GM04504 (cell line): ENCODE measurements at places on chromosomes 7 and 10.

DNA sequence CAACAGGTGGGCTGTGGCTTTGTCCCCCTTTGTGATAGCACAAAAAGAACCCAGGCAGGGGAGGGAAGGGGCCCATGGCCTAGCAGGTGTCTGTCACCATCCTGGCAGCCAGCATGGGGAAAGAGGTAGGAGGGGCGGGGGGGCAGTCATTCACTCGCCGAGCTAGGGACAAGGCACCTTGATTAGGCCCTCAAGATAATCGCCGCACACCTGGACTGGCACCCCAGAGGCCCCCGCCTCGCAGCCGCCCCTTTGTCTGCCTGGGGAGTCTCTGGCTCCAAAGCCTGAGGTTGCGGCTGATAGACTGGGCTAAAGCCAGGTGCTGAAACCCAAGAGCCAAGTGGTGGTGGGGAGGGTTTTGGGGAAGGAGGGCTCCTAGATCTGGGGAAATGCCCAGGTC lies 151.2 kb upstream of the PCBD1 start:
- DNase-seq: no peak

GRCh38 chr10:121078672-121079102 lies 227.5 kb downstream of the WDR11 start:
- no peak for DNase-seq

DNA sequence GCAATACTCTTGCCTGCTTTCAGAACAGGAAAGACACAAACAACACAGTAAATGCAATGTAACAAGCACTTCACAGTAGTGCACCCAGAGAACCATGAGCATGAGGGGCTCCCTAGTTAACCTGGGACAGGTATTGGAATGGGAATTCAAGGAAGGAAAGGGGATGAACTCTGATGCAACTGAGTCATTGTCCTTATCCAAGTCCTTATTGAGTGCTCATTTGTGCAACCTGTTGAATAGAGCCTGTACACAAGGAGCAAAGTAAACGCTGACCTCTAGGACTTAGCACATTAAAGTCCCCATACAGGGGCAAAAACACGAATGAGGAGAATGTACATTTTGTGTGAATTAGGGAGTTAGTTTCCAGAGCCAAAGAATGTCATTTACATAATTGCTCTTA lies 276.4 kb upstream of the BMPER start:
- no peak for DNase-seq

- no peak for DNase-seq
Observed at GRCh38 chr10:89062861-89063260, 72.3 kb downstream of the FAS start.

GRCh38 chr10:101062232-101063049 lies 652 bp downstream of the KAZALD1 start:
- DNase-seq: no peak

DNA sequence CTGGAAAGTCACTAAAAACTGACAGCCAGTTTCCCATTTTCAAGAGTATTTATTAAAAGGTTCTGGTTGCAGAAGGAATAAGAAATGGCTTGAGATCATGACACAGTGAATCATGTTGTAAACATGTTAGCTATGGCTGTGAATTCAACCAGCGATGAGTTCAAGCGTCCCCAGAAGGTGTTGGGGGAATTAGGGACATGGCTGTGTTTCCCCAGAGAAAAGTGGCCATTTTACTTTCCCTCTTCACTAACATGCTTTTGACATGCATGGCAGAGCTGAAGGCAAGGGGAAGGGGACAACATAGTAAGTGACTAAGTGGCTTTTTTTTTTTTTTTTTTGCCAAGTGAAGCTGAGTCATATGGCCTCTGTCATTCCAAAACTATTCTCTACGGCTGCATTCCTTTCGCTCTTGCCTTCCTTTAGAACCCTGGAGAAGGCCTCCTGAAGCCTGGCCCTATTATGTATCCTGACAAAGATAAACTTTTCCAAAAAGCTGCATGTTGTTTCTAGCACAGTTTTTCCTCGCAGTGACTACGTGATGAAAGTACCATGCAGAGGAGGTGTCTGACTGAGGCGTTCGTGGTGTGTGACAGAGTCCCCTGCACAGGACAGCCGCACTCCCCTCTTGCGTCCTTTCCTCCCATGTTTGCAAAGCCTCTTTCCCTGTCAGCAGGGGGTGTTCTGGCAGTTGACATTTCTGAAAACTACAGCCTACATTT lies 46.9 kb downstream of the EGFR start:
- DNase-seq: no peak
